Smooth muscle cell of the brain vasculature (primary cell): ENCODE measurements at places on chromosomes 16 and 17.
A peak's percentile ranks its signal among the peaks of the same experiment; 100 is the strongest.

GRCh38 chr16:81612351-81613163 lies 166.5 kb upstream of the PLCG2 start:
- no peak for DNase-seq

DNA sequence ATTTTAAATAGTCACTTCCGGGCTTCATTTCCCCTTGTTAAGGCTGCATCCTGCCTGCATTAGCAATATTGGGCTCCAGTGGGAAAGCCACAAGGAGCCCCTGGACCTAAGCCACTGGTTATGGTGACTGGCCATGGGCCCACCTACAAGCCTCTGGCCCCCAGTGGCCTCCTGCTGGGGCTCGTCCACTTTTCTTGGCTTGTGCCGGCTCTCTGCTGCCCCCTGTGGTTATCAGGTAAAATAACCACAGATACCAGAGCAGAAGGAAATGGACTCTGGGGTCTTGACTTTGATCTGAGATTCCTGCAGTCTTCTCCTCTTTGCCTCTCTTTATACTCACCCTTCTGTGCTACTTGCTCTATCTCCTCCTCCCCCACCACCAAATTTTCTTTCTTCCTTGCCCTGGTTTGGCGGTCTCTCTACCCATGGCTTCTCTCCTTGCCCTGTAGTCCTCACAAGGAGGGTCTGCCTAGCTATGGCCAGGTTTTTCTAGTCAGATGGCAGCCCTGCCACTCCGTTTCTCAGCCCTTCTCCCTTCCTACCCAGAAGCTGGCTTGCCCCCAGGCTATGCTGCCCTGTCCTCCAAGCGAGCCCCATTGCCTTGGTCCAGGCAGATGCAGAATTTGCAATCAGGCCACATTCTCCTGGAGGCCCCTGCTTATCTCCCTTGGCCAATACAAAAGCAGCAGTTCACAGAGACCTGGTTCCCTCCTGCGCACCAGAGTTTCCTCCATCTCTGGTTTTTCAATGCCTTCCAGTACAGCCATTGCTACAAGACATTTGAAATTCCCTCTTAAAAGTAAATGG lies 82.9 kb upstream of the RCVRN start:
- DNase-seq = no peak

GRCh38 chr16:67229906-67230808 lies 3.2 kb downstream of the TMEM208 start:
- DNase-seq = no peak

DNA sequence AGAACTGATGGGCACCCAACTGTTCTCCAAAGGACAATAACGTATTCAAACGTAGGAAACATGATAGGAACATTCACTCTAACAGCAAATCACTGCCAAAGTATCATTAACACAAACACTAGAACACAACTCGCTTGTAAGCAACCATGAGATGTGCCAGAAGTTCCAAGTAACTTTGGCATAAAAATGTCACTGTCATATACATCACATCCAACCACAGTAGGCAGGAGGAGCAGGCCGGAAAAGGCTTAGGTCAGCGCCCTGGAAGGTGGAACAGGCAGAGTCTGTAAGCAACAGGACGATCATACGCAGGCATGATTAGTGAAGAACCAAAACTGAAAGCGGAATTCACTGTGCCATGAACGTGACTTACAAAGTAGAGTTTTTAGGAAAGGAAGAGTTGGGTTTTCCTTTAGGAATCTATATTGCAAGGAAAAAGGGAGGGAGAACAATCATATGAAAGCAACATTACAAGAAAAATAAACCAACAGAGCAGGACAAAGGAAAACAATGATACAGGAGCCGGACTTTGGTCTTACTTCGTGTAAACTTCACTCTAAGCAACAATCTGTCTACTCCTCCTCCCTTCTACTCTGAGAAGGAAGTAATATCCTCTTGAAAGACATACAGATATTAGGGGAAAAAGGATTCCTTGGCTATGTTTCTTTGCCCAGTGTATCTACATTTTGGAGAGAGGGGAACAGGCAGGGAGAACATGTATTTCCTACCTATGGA lies 52.3 kb downstream of the YWHAE start:
- no peak for DNase-seq

DNA sequence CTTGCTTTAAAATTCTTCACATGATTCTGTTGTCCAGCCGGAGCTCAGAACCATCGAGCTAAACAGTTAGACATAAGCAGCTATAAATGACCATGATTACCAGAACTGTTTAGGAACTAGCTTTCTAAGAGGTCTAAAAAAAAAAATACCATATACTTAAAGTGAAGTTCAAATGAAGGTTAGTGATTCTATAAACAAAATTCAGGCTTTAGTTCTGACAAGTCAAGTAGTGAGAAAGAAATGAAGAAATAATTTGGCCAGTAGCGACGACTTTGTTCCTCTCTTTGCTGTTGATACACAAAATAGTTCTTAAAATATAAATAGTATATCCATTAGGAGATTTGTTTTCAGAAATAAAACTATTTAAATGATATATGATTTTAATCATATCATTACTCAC lies 27.7 kb downstream of the ABCA8 start:
- DNase-seq = no peak

GRCh38 chr16:3825103-3825502 lies 55.4 kb downstream of the CREBBP start:
- no peak for DNase-seq

GRCh38 chr17:65074778-65075250 lies 18.3 kb upstream of the GNA13 start:
- no peak for DNase-seq

GRCh38 chr16:25716186-25716585 lies 24.4 kb downstream of the HS3ST4 start:
- DNase-seq = no peak

GRCh38 chr16:28865722-28866453 lies 2.2 kb downstream of the SH2B1 start:
- no peak for DNase-seq

DNA sequence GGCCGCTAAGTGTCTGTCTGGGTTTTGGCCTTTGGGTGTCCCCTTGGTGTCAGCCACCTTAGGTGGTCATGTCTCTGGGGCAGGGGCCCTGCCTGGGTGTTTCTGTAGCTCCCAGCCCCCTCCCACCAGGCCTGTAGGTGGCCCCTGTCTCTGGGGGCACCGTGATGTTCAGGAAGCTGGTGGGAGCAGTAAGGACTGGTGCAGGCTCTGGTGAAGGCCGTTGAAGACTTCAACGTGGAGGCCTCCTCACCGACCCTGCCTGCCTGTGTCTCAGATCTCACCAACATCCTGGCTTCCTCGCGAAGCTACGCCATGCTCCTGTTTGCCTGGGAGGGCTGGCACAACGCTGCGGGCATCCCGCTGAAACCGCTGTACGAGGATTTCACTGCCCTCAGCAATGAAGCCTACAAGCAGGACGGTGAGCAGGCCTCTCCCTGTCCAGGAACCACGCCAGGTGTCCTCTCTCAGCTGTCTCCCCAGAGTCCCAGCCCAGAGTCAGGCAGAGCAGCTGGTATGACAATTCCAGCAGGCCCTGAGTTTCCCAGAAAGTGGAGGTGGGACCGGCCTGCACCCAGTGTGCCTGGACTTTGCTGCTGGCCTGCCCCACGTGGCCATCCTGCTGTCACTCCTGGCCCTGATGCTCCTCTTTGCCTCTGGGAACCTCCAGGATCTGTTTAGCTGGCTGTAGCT lies 2.8 kb downstream of the ACE start:
- no peak for DNase-seq

- DNase-seq = no peak
These were observed at the start of gene PSMB10 for GRCh38 chr16:67936124-67936879. Gene PSMB10 (minus strand): TSS chr16:67936850. CDS start chr16:67936749, 101 bp downstream.

DNA sequence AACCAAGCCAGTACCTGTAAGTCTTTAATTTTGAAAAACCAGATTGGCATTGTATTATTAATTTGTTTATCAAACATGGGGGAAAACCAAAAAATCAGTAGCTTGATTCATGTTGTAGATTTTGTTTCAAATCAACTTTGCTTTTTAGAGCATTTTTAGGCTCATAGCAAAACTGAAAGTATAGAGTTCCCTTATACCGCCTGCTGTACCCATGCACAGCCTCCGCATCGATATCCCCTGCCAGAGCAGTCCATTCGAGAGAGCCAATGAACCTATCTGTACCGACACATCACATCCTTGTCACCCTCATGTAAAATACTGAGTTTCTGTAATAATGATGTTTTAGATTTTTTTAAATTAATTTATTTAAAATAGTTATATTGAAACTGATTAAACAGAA lies 16.2 kb upstream of the MRC2 start:
- DNase-seq = no peak

GRCh38 chr16:84618581-84619460 lies 943 bp upstream of the COTL1 start:
- peak; percentile 64 for DNase-seq

- no peak for DNase-seq
These were observed 586.0 kb downstream of the TOX3 start for GRCh38 chr16:51960931-51961330.

- DNase-seq = no peak
These were observed 11.3 kb downstream of the FKBP10 start for GRCh38 chr17:41824086-41824485.

DNA sequence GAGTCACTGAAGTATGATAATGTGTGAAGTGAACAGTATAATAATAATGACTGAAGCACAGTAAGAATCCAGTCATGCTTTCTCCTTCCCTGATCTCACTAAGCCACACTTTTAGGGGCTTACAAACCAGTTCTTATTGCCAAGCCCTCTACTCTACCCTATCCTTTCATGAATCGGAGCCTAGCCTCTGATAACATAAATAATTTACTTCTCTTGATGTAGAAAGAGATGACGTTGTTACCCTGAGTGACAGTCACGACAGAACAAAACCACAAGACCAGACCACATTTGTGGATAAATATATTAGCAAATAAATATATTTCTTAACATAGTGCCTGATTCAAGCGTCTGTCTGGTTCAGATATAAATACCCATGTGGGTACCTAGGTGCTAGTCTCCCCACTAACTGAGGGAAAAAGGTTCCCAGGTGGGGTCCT lies 1.4 kb upstream of the SUPT4H1 start:
- no peak for DNase-seq

DNA sequence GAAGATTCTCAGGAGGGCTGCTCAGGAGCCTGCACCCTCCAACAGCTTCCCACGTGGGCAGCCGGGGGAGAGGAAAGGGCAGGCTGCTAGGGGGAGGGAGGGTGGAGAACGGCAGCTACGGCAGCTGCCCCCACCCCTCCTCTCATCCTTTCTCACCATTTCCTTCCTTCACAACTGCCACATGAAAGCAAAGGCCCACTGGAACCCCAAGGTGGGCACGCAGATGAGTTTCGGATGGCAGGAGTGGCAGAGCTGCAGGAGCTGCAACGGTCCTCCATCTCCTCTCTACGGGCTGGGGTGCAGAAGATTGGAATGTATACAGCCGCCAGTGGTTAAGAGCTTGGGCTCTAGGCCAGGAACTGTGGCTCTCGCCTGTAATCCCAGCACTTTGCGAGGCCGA lies 77.7 kb downstream of the GAS7 start:
- no peak for DNase-seq

GRCh38 chr17:68255731-68256538 lies 8.1 kb downstream of the AMZ2 start:
- no peak for DNase-seq

- no peak for DNase-seq
These were observed 626 bp downstream of the PELP1 start for GRCh38 chr17:4703330-4703691.

DNA sequence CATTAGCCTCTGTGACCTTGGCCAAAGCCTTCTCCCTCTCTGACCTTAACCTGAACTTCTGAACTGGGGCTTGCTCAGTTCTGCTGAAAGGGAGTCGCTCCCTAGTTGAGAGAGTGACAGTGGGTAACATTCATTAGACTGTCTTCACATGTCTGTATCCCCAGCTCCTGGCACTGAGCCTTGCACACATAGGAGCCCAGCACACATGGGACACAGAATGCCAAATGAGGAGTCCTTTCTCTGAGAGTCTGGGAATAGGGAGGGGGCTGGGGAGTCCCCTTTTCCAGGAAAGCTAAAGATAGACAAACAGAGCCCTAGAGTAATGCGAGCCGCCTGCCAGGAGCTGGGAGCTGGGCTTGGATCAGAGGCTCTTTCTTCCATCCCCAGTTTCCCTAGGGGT lies 2.5 kb downstream of the TAC4 start:
- no peak for DNase-seq

DNA sequence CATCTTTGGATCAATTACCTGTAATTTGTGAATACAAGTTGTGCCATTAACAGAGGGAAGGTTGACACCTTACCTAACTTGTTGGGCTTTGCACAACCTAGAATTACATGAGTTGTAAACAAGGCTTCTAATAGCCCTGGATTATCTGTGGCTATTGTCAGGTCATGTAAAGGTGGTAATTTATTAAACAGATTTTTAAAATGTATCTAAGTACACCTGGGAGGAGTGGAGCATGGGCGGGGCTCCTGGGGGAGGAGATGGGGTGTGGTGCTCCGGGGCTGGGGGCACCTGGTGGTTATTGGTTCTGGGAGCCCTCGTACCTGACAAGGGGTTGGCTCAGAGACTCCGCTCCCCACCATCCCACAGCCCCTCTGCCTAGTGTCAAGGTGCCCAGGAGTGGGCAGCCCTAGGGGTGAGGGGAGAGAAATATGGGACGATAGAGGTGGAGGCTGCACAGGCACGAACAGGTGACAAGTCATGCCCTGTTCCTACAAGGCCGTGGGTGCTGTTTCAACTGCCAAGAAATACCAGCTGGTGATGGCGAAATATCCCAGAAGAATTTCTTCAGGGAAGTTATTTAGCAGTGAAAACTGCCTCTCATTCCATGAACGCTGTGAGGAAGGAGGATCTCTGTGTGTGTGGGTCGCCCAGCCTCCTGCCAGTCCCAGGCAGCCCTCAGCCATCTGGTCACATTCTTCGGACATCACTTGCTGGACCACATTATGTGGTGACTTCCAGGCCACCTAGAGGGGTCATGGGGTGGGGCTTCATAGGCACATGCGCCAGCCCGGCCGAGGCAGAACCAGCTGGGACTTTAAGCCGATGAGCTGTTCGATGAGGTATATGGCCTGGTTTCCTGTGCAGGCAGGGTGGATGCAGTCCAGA lies 55.5 kb upstream of the IRX3 start:
- no peak for DNase-seq

GRCh38 chr17:2214047-2214928 lies 89.3 kb downstream of the SMG6 start:
- no peak for DNase-seq

GRCh38 chr16:12917246-12917645 lies 15.8 kb downstream of the SHISA9 start:
- no peak for DNase-seq
